HAP-1 (cell line): ENCODE measurements at places on chromosomes 4 and X.

GRCh38 chr4:173345648-173346047 is 11.5 kb upstream of the HMGB2 start:
- DNase-seq, result no peak

- DNase-seq, result no peak
Observed at GRCh38 chr4:130545171-130545570, 1449.2 kb downstream of the C4orf33 start.

DNA sequence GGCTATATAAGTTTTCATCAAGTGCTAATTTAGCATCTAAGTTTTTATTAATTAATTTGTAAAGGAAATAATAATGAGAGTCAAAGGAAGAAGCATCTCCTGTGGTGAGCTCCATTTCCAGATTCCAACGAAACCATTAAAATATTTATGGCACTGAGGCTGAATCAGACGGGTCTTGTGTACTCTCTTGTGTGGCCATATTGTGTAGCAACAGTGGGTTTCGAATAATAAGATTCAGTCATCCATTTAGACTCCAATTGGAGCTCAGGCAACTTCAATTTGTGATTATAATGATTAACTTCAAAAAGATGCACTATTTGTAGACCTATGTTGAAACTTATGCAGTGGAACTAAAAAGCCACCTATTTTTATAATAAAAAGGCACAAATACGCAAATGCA is 82.4 kb downstream of the SNCA start:
- no peak for DNase-seq

GRCh38 chr4:2592572-2592971 is 56.1 kb downstream of the FAM193A start:
- DNase-seq, result no peak

- DNase-seq, result no peak
Observed at GRCh38 chr4:124265701-124266100, 446.8 kb downstream of the ANKRD50 start.

- DNase-seq, result peak; percentile 42
Observed at GRCh38 chr4:15779306-15779705, 1.2 kb downstream of the CD38 start.

DNA sequence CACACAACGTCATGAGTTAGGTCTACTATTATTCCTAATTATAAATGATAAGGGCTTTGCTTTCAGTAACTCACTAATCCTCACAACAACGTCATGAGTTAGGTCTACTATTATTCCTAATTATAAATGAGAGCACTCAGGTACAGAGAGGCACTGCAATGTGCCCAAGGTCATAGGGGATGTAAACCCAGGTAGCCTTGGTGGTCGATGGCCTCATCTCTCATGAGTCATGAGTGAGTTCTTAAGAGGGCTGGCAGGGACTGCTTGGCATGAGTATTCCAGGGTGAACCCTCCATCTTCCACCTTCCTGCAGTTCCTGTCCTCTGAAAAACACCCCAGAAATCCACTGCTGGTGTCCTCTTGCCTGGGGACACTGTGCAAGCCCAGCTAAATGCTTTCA is 317.1 kb downstream of the STK32B start:
- no peak for DNase-seq

- DNase-seq, result no peak
Observed at GRCh38 chr4:175457956-175458355, 354.1 kb downstream of the GPM6A start.
